ENCODE measurements at places on chromosomes 4 and X.
A peak's percentile ranks its signal among the peaks of the same experiment; 100 is the strongest.

DNA sequence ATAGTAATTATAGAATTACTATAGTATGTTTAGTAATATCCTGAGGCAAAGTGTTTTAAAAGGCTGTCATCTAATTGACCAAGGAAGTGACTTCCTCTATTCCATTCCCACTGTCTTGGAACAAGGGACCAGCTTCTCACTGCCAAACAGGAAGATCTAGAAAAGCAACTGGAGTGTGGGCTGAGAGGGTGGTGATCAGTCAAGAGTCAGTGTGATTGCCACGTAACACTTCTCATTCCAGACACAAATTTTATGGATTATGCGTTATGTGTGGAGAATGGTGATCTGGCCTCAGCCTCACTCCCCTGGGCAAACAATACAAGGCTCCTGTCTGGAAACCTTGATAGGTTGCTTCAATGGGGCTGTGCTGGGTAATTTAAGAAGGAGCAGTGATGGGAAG lies 60.0 kb downstream of the RRAGB start:
- DNase-seq = peak; percentile 3

DNA sequence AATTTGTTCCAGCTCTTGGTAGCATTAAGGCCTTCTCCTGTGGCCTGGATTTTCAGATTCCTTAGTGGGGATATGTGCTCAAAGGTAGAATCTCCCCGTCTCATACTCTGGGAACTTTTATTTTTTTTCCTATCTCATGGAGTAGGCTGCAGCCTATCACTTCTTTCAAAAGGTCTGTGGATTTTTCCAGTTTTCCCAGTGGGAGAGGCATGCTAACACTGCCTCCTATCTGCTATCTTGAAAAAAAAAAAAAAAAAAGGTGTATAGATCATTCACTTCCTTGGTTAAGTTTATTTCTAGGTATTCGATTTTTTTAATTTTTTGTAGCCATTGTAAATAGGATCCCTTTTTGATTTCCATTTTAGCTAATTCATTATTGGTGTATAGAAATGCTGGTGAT lies 67.1 kb downstream of the IL15 start:
- no peak for DNase-seq

DNA sequence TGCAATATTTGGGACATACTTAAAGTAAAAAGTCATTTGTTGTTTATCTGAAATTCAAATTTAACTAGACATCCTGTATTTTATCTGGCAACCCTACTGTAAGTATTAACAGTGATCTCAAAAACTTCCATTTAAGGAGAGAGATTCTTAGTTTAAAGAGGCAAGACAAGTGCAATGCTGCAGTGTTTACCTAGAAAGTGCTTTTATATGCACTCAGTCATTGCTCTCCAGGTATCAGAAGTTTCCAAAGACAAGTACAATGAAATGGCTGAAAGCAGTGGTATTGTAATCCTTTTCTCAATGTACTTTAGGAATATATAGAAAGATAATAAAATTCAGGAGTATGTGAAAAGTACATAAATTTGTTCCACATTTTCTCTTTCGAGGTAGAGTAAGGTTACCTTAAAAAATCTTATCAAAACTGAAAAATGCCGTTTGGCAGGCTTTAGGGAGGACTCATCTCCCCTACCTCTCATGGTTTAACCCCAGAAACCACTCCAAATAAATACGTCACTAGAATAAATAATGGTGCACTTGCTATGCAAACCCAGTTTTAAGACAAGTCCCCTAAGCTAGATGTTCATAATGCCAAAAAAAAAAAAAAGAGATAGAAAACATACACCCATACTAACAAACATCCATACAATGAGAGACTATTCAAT lies 45.7 kb downstream of the ELF2 start:
- DNase-seq = no peak

DNA sequence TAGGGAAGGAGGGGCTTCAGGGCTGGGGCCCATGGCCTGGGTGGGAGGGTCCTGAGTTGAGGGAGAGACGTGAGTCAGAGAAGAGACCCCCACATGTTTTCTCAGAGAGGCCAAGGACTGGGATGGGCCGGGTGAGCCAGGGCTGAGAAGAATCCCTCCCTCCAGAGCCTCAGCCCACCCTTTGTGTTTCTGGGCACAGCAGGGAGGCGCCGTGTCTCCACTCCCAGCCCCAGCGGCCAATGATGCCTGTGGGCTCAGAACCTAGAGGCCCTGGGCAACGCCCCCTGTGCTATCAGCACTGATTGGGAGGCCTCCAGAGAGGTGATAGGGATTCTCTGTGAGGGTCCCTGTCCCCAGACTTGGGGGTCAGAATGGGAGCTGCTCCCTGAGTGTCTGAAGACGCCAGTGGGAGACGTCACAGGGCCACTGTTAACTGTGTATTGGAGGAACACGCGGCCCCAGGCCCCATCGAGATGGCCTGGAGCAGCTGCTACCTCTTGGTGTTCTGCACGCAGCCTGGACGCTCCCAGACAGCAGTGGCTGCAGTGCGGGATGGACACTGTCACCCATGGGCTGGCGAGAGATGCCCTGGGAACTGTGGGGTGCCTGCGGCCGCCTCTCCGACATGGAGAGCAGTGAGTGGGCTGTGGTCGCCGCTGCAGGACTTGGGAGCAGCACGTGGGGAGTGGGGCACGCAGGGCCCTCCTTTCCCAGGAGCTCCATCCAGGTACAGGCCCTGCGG lies 8.5 kb downstream of the FGFRL1 start:
- no peak for DNase-seq

GRCh38 chrX:56029691-56030090 lies 202.5 kb upstream of the KLF8 start:
- DNase-seq = no peak

GRCh38 chrX:46903458-46904242 lies 8.6 kb upstream of the JADE3 start:
- DNase-seq = peak; percentile 71

- no peak for DNase-seq
Measured at GRCh38 chr4:55546506-55546755, 278 bp downstream of the CLOCK start.

DNA sequence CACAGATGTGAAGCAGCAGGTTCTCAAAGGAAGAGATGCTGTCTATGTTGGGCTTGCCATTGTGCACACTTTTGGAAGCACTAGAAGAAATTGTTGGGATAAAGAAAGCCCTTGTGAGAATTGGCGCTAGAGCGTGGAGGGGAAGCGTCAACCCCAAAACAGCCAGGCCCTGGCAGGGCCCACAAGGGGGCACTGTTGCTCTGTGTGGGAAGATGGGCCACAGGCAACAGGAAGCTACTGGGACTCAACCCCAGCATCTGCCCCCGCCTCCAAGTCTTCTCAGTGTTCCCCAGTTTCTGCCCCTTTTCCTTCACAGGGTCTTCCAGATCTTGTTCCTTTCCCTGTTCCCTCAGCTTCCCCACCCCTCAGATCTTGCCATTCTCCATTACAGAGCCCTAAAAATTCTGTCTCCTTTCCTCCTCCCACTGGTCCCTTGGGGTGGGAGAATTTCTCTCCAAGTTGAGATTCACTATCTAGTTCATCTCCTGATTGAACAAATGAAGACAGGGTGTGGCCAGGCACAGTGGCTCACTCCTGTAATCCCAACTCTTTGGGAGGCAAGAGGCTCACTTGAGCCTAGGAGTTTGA lies 85.5 kb downstream of the STARD8 start:
- peak; percentile 85 for DNase-seq
